Tibial nerve (tissue), 4 donors: ENCODE measurements at places on chromosomes 2 and 18. TPM values are rescaled to one million over a fixed set of nuclear protein-coding genes. Genes with fewer than 3 reads are reported as not detected.
A peak's percentile ranks its signal among the peaks of the same experiment; 100 is the strongest.

DNA sequence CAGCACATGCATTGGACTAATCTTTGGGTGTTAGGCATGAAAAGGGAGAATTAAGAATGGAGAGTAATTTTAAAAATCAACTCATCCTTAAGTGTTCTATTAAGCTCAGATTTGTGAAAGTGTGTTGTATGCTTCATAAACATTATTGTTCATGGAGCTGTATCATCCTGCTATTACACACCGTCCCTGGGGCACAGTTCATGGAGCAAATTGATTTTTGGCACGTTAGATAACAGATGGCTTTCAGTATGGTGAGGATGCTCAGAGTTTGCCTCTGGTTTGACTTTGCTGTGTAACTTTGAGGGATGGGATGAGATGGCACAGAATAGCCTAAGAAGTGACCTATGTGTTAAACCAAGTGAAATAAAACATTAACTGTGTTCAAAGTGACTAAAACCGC, 97.1 kb downstream of the MGAT5 start:
- peaks cover 5% of the 10 kb centered on the region for H3K4me1 ChIP-seq
- no peak overlapping the region for H3K4me3 ChIP-seq

- H3K27me3 ChIP-seq, result no peaks in the 10 kb centered on the region
- no peaks in the 10 kb centered on the region for H3K4me1 ChIP-seq
- H3K36me3 ChIP-seq, result no peaks in the 10 kb centered on the region
- no peak overlapping the region for H3K27ac ChIP-seq
- DNase-seq, result no peak
Observed at GRCh38 chr2:100978582-100979191, 23.4 kb upstream of the RPL31 start.

GRCh38 chr2:125185691-125186270, 1160.7 kb downstream of the CNTNAP5 start:
- no peaks in the 10 kb centered on the region for H3K4me1 ChIP-seq
- H3K27ac ChIP-seq, result no peak overlapping the region
- no peak for DNase-seq

DNA sequence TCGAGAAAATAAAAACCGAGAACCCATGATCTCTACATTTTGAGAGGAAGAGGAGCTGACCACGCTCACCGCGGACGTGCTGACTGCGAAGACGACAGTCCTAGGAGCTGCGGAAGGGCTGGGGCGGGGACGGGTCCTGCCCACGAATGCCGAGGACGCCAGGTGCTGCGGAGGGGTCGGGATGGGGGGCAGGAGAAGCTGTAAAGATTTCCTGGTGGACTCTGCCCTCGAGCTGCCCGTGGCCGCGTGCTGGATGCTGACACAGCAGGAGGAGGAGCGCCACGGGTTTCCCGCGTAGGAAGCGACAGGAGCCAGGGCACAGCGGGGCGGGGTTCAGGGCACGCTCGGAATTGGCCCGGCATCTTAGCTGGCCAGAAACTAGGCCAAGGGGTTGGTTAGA, 22.2 kb downstream of the ZSCAN30 start:
- no peaks in the 10 kb centered on the region for H3K36me3 ChIP-seq
- no peak for DNase-seq
- no peaks in the 10 kb centered on the region for H3K27me3 ChIP-seq
- H3K27ac ChIP-seq, result peak overlapping the region; percentile 90
- peak overlapping the region; percentile 77 for H3K4me3 ChIP-seq

DNA sequence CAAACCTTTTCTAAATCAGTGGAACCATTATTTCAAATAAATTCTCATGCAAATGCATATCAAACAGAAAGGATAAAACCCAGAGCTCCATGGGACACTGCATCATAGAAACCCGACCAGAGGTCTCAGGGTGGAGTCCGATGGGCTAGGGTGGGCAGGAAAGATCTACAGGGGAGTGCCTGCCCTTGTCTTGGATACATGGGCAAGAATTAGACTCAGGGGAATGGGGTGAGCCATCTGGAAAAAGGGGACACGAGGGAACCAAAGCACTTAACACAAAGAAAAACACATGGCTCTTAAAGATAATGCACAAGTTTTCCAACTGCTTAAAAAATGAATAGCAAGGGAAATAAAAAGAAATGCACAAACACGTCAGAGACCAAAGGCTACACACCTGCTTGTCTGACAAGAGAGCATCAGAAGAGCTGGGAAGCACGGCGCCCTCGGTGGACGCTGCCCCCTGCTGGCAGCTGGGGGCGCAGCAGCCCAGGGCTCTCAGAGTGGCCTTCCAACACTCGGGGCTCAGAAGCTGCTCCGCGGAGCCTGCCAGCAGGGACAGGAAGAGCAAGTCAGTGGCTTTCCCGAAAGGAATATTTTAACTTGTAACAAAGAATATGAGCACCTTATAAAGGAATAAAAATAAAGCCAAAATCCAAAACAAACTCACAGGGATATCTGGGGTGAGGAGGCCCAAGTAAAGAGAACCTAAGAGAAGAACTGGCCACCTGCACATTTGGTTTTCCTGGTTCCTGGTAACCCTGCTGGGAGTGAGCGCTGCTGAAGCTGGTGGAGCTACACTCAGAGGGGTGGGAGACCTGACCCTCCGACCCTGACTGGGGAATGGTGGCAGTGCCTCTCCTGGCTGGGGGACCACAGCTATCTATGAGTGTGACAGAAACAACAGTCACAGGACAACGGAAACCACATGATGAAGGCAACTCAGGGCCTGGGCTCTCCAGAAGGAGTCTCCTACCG, 54.5 kb downstream of the SIGLEC15 start:
- no peak overlapping the region for H3K27ac ChIP-seq
- DNase-seq, result peak; percentile 46
- no peaks in the 10 kb centered on the region for H3K36me3 ChIP-seq
- no peak overlapping the region for H3K4me3 ChIP-seq
- no peaks in the 10 kb centered on the region for H3K27me3 ChIP-seq
- H3K4me1 ChIP-seq, result no peaks in the 10 kb centered on the region

BMPR2 gene
- total RNA-seq, result 50.0 TPM

CHRNA1 gene
- not detected for total RNA-seq

CFAP210 gene
- not detected for total RNA-seq
